ENCODE measurements at places on chromosomes 7 and 10.
A peak's percentile ranks its signal among the peaks of the same experiment; 100 is the strongest.

GRCh38 chr10:90328896-90329295 lies 528.9 kb downstream of the HTR7 start:
- no peak for DNase-seq

- no peak for DNase-seq
Observed at GRCh38 chr10:74994854-74995253, 116.6 kb upstream of the SAMD8 start.

- DNase-seq: no peak
Observed at GRCh38 chr10:348456-348855, 213.2 kb downstream of the ZMYND11 start.

DNA sequence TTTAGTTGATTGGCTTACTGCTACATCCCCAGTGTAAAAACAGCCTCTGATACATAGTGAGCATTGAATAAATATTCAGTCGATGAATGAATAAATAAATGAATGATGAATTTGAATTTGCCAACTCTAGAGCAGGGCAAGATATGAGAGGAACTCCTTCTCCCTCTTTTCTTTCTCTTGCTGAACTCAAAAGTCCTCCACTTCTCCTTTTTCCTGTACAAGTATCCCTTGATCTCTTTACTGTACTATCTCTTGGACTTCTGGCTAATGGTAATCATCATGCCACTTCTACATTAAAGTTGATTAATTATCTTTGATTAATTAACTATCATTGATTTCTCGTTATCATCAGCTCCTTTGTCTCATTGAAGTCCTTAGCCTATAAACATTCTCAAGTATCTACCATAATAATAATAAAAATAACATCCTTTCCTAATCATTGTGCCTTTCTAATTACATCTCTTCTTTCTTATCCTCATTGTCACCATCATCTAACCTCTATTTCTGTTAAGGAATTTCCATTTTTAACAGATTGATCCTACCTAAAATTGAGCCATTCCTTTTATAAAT lies 10.6 kb downstream of the CPED1 start:
- no peak for DNase-seq

- DNase-seq: no peak
Observed at GRCh38 chr10:132319853-132320653, 11.9 kb upstream of the LRRC27 start.

GRCh38 chr7:42876182-42877068 lies 35.4 kb downstream of the C7orf25 start:
- DNase-seq: peak; percentile 65

DNA sequence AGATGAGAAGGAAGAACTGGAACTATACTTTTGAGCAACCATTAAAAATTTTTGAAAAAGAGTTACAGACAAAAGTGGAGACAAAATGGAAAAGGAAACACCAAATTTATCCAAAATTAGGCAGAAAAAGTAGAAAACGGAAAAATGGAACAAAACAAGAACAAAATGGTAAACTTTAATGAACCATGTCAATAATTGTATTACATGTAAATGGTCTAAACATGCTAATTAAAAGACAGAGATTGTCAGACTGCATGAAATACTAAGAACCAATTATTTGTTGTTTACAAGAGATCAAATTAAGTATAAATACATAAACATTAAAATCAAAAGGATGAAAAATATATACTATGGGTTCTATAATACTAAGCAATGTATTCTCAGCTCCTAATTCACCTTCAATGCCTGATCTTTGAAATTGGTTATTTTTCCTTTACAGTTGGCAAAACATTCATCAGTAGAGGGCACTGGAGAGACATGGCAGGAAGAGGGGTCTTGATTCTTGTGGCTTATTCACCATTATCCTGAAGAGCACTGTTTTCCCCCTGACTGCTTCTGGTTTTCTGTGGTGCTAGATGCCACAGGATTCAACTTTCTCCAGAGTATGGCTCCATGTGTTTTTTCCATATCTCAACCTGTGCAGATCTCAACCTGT lies 124.9 kb downstream of the ELFN1 start:
- DNase-seq: no peak

GRCh38 chr10:11161096-11161495 lies 143.4 kb downstream of the CELF2 start:
- DNase-seq: no peak

DNA sequence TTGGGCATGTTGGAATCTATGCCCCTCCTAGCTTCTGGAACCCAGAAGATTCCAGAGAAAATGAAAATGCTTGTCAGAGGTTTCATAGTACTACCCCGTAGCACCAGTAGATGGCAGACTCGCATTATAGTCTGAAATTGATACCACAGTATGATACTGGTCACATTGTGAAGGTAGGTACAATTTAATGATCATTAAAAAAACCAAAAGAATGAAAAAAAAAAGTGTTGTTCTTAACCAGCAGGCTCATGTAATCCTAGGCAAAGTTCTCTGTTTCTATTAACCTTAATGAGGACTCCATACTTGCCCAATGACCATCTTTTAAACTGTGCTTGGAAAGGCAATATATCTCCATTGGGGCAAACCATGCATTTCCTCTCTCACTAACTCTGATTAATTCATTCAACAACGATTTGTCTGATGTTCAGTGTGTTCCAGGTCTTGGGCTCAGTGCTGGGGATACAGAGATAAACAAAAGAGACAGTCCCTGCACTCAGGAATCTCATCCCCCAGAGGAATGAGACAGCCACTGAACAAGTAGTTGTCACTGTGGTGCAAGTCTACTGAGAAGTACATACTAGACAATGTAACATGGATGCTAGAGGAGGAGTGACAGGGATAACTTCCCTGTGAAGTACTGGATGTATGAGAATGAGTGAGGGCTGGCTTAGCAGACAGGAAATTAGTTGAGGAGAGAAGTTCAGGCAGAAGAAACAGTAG lies 223.5 kb upstream of the PHYHIPL start:
- peak; percentile 36 for DNase-seq

DNA sequence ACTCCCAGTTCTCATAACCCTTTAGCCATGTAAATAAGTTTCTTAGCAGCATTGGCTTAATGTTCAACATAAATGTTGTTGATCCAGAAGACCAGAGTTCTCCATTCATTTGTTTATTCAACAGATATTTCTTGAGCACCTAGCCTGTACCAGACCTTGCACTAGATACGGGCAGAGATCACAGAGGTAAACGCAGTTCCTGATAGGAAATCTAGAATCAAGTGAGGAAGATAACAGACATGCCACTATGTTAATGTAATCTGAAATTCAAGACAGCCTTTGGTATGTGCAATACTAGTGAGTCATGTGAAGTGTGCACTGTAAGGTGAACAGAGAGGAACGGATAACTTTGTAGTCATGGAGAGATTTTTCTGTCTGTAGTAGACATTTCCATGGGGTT lies 3.0 kb downstream of the BUB3 start:
- DNase-seq: no peak

DNA sequence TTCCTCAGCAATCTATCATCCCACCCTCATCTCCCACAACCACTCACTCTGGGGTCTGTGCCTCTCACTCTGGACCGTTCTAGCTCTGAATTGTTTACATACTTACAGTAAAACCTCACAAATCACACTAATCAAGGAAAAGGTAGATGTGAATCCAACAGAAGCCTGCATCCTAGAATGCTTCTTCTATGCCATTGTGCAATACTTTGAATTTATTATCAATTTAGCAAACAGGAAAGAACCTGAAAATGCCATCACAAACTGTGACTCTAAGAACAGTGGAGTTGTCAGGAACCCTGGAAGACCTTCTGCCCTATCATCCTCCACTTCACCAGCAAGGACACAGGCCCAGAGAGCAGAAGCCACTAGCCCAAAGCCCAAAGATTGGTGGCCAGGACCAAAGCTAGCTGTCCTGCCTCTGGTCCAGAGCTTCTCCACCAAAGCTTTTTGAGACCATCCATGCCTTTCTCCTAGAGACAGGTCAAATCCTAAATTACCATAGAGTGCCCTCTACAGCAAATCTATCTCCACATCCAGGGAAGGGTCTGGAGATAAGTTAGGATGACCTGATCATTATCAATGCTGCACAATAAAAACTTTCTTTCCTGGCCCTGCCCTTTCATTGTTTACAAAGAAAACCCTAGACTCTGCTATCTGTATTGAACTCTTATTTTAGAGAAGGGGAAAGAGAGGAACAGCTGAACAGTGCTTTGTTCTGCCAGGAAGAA lies 2.4 kb downstream of the SORBS1 start:
- no peak for DNase-seq

- DNase-seq: no peak
Observed at GRCh38 chr10:753530-753929, 64.1 kb upstream of the DIP2C start.

DNA sequence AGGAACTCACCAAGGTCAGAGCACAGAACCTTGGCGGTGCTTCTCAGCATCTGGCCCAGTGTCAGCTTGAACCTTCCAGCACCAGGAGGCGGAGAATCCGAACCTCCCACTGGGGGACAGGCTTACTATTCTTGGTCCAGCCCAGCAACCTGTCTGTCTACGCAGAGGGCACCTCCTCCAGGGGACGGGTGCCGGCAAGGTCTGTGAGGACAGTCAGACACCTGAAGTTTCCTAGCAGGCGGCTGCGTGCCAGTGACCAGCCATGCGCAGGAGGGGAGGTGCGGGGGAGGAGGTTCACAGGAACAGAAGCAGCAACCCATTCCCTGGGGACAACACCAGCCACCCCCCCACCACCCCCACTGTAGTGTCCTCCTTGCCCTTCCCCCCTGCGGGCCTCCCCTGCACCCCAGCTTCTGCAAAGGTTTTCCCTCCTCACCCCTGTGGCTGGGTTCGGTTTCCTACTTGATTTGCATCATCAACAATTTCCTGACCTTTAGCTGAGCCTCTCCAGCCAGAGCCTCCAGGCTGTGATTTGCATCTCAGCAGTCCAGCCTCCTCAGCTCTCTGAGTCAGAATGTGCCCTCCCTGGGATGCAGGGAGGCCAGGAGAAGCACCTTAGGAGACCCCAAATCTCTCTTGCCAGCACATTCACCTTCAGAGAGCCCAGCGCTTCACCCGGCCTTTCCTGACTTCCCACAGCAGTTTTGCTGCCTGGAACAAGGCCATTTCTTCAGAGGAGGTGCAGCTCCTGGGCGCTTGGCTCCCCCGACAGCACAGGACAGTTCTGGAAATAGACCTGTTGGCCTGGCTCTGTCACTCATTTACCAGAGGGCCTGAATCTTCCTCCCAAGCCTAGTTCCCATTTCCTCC lies 107.5 kb upstream of the NPS start:
- peak; percentile 44 for DNase-seq

GRCh38 chr10:13421382-13421917 lies 73.4 kb upstream of the SEPHS1 start:
- DNase-seq: no peak

DNA sequence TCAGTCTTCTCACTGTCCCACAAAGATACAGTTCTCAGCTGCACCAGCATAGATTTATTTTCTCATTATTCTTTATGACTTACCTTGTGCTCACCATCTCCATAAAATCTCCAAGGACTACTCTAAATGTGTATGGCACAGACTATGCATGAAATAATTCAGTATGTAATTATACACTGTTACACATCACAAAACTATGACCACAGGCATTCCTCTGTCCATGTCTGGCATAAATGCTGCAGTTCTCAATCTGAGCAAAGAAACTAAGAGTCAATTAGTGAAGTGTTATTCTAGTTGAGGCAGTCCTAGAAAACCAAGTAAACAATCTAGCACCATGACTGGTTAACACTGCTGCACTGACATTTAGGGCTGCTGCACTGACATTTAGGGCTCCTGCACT lies 2.7 kb downstream of the CYCS start:
- DNase-seq: no peak

- no peak for DNase-seq
Observed at GRCh38 chr7:106326594-106327537, 42.1 kb upstream of the NAMPT start.

DNA sequence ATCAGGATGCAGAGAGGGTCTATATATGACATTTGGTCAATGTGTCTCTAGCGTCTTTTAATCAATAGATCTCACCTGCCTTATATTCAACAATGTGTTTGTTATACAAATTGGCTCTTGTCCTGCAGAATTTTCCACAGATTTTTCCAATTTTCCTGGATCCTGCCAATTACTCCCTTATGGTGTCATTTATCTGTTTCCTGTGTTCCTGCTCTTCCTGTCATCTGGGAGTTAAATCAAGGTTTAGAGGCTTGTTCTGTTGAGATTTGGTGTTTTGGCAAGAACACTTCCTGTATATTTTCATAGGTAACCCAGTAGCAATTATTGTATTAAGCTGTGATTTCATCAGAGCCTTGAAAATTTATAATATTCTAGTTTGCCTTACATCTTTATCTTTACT lies 8.8 kb upstream of the C10orf71 start:
- DNase-seq: no peak

- DNase-seq: no peak
Observed at GRCh38 chr7:73730485-73730884, 8.1 kb downstream of the ABHD11 start.

GRCh38 chr10:5723692-5724091 lies 39.1 kb downstream of the TASOR2 start:
- DNase-seq: no peak

- no peak for DNase-seq
Observed at GRCh38 chr10:99912041-99912440, 97.7 kb downstream of the DNMBP start.

GRCh38 chr10:78505657-78506056 lies 472.0 kb downstream of the RPS24 start:
- DNase-seq: no peak

- no peak for DNase-seq
Observed at GRCh38 chr10:69645296-69646184, 15.5 kb downstream of the FAM241B start.

DNA sequence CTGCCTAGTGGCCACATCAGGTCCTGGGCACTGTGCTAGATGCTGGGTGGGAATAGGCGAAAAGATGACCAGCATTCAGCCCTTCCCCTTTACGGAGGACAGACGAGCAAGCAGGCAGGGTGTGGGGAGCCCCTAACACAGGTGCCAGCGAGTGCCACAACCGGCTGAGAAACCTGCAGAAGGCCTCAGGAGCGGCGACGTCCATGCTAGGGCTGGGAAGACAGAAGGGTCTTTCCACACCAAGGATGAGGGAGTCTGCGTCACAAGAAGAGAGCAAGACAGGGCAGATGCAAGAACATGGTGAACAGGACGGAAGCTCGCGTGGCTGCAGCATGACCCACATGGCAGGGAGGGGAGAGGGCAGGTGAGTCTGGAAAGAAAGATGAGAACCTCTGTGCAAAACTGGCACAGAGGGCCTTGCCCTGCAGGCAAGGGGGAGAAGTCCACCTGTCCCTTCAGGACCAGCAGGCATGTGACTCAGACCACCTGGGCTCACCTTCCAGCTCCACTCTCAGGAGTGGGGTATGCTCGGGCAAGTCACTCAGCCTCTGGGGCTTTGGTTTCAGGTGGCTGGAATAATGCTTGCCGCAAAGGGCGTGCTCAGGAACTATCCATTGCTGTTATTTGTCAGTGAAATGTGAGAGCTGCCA lies 36.6 kb downstream of the KCNH2 start:
- DNase-seq: no peak

- DNase-seq: no peak
Observed at GRCh38 chr10:74282151-74282847, 131.3 kb downstream of the ADK start.

DNA sequence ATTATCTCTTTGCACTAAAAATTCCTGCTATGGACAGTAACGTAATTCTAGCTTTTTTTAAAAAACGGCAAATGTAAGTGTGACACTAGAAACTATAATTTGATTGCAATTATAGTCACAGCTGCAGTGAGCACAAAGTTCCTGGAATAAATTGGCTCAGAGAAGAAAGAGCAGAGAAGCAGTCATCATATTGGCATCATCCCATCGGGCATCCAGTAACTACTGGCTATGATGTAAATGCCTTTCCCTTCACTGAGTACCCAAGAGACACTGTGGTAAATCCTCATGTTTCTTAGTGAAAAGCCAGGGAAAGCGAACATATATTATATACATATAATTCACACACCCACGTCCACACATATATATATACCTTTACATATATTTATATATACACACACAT lies 43.6 kb downstream of the PIP4K2A start:
- no peak for DNase-seq

- no peak for DNase-seq
Observed at GRCh38 chr7:13057462-13058200, 370.2 kb downstream of the ARL4A start.

Measured in transverse colon (tissue), 4 donors.